ENCODE measurements at places on chromosomes 7 and 10. TPM values are rescaled to one million over a fixed set of nuclear protein-coding genes. Genes with fewer than 3 reads are reported as not detected.

DNA sequence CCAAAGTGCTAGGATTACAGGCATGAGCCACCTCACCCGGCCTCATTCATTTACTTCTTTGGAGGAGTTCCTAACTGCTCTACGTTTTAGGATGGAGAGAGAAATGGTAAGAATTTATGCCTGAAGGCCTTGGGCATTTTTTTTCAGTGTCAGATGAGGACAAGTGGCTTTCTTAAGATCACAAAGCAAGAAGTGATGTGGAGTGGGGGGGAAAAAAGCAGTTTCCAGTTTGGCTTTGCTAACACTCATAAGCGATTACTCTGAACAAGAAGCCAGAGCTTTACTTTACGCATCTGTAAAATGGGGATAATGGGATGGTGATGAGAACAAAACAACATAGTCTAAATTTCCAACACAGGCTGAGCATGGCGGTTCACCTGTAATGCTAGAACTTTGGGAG lies 2.6 kb upstream of the PPIA start:
- peaks cover 21% of the 10 kb centered on the region for H3K4me1 ChIP-seq
- H3K27me3 ChIP-seq = no peaks in the 10 kb centered on the region
- H3K4me3 ChIP-seq = no peak overlapping the region
- H3K36me3 ChIP-seq = no peaks in the 10 kb centered on the region
- no peak for DNase-seq
- no peak overlapping the region for H3K27ac ChIP-seq

DNA sequence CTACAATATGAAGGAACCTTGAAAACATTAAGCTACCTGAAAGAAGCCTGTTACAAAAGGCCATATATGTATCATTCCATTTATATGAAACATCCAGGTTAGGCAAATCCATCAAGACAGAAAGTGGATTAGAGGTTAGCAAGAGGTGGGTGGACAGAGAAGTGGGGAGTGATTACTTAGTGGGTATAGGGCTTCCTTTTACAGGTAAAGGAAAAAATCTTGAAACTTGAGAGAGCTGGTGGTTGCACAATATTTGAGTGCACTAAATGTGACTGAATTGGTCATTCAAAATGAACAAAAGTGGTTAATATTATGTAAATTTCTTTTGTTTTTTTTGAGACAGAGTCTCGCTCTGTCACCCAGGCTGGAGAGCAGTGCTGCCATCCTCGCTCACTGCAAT lies 119.4 kb upstream of the KIF5B start:
- no peak overlapping the region for H3K27ac ChIP-seq
- H3K4me1 ChIP-seq = no peaks in the 10 kb centered on the region

GRCh38 chr7:7175075-7175695 lies 7.2 kb upstream of the C1GALT1 start:
- no peak overlapping the region for H3K4me3 ChIP-seq
- no peak overlapping the region for H3K27ac ChIP-seq
- H3K36me3 ChIP-seq = no peaks in the 10 kb centered on the region
- DNase-seq = no peak
- H3K27me3 ChIP-seq = no peaks in the 10 kb centered on the region

GRCh38 chr10:102859911-102860310 lies 5.9 kb downstream of the BORCS7 start:
- no peak for DNase-seq
- H3K4me3 ChIP-seq = no peak overlapping the region
- peaks cover 38% of the 10 kb centered on the region for H3K36me3 ChIP-seq
- peaks cover 13% of the 10 kb centered on the region for H3K4me1 ChIP-seq
- no peaks in the 10 kb centered on the region for H3K27me3 ChIP-seq

DNA sequence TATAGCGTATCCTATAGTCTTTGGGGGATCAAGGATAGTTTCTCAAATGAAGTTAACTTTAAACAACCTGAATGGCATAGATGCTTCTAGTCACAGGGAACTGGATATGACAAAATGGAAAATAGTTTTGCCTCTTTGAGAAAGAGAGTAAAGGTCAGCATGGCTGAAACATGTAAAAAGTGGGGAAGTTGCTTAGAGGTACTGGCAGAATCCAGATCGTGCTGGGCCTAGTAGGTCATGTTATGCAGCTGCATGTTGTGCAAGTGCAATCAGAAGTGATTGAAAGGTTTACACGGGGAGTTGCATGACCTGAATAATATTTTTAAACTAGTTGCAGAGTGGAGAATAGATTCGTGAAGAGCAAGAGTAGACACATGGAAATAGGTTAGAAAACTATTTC lies 201.1 kb upstream of the HDAC9 start:
- no peaks in the 10 kb centered on the region for H3K4me1 ChIP-seq
- no peak overlapping the region for H3K4me3 ChIP-seq
- H3K36me3 ChIP-seq = no peaks in the 10 kb centered on the region
- H3K27ac ChIP-seq = no peak overlapping the region
- H3K27me3 ChIP-seq = no peaks in the 10 kb centered on the region
- no peak for DNase-seq

DNA sequence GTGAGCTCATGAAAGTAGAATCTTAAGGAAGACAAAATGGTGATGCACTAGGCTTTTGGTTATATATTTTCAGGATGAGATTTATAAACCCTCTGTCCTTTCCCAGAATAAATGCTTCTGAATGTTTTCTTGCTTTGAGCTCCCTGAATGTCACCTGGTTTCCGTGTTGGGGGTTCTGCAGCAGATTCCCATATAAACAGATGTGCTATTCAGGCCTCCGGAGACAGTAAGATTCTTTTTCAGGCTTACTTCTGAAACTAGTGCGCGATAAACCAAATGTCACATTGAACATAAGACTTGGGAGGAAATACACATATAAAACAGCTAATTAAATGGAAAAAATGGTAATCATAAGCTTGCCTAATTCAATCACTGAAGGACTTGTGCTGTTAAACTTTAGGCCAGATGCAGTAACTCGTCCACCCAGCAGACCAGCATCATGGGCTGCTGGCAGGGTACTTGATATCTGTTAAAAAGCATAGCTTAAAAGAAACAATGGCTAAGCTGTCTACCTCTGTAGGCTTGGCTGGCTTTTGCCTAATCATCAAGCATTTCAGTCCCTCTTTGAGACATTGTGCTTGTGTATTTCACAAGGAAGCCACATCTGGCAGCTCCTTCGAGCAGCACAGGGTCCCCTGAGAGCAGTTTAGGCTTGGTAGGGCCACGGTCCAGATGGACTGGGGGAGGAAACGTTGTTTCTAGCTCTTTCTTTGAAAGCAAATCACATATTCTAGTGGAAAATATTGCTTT lies 281.2 kb upstream of the KIAA1217 start:
- no peak for DNase-seq
- no peaks in the 10 kb centered on the region for H3K27me3 ChIP-seq
- H3K4me3 ChIP-seq = no peak overlapping the region
- H3K36me3 ChIP-seq = no peaks in the 10 kb centered on the region
- no peaks in the 10 kb centered on the region for H3K4me1 ChIP-seq

The NUTM2D gene
- 0.87 TPM for total RNA-seq

- no peaks in the 10 kb centered on the region for H3K27me3 ChIP-seq
- peak; percentile 1 for DNase-seq
- H3K4me3 ChIP-seq = no peak overlapping the region
- H3K4me1 ChIP-seq = no peaks in the 10 kb centered on the region
- no peak overlapping the region for H3K27ac ChIP-seq
Measured at GRCh38 chr10:101609481-101609880, 21.4 kb downstream of the DPCD start.

DNA sequence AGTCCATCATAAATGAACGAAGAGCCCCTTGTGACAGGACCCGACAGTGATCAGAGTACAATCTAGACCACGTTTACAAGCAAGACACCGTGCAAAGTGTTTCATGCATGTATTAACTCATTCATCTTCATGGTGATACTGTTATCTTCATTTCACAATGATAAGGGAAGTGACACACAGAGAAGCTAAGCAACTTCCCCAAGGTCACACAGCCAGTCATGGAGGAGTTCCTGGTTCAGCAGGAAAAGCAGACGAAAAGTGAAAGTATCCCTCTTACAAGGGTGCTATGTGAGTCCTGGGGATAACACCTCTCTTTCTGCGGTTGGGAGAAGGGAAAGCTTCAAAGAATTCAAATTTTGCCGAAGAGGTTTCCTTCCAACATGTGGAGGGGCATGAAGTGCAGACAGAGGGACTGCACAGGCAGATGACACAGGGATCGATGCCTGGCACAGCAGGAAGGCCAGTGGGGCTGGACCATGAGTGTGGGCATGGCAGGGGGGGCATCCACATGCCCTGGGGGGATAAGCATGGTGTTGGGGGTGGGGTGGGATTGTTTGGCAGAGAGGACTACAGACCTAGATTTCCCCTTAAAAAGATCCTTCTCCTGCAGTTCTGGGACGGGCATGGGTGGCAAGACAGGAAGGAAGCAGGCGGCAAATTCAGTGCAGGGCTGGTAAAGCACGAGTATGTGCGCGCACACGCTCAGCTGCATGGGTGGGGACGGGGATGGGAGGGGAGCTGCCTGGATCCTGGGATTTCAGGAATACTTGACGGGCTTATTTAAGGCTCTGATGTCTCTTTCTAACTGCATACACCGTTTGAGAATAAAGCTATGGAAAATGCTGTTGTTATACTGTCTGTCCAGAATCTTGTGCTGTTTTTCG lies 33.5 kb upstream of the DDC start:
- peaks cover 1% of the 10 kb centered on the region for H3K36me3 ChIP-seq
- no peak for DNase-seq
- no peak overlapping the region for H3K27ac ChIP-seq
- H3K4me1 ChIP-seq = peaks cover 10% of the 10 kb centered on the region
- H3K27me3 ChIP-seq = no peaks in the 10 kb centered on the region

- no peak overlapping the region for H3K27ac ChIP-seq
- no peaks in the 10 kb centered on the region for H3K27me3 ChIP-seq
- H3K36me3 ChIP-seq = no peaks in the 10 kb centered on the region
- DNase-seq = peak; percentile 28
- peaks cover 26% of the 10 kb centered on the region for H3K4me1 ChIP-seq
Measured at GRCh38 chr7:117127585-117128168, 174.4 kb downstream of the ST7 start.

DNA sequence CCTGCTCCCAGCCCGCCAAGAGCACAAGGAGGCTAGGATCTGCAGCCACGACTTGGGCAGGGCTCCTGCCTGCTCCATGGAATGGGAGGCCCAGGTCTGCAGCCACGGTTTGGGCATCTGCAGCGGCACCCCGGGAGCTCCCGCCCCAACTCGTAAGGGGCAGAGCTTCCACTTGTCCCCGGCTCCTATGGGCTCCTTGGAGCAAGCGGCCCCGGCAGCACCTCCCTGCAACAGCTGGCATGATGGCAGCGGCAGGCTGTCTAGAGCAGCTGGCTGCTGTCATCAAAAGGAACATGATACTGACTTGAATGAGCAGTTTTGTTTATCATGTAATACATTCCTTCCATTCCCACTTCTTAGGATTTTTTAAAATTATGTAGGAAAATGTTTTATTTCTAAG lies 684.0 kb upstream of the FOXK1 start:
- no peaks in the 10 kb centered on the region for H3K4me1 ChIP-seq
- no peak overlapping the region for H3K27ac ChIP-seq
- no peaks in the 10 kb centered on the region for H3K27me3 ChIP-seq
- no peak for DNase-seq
- H3K36me3 ChIP-seq = no peaks in the 10 kb centered on the region

DNA sequence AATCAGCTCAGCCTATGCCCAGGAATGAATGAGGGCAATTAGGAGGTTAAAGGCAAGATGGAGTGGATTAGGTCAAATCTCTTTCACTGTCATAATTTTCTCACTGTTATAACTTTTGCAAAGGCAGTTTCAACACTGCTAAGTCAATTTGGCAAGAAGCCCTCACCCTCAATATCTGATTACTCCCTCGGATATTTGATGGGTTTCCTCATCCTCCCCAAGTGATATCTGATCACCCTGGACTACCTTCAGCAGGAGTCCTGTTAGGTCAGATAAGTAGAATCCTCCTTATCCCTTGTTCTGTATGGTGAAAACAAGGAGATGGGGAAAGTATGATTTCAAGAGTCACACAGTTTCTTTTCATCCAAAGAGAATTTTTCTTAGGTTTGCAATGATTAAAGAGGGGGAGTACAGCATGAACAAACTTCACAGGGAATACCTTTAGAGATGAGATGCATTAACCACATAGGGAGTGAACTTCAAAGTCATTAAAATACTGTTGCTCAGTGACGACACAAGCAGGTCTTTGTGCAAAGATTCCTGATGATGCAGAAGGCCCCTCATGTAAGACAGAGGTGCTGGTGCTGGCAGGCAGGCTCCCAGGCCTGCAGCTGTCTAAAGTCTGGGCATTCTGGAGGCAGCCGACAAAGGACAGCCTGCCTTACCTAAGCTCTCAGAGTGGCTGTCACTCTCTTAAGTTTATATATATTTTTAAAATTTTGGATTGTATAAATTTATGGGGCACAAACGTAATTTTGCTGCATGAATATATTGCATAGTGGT lies 75.4 kb upstream of the POM121L12 start:
- no peaks in the 10 kb centered on the region for H3K4me1 ChIP-seq
- H3K36me3 ChIP-seq = no peaks in the 10 kb centered on the region
- no peak overlapping the region for H3K4me3 ChIP-seq
- H3K27me3 ChIP-seq = no peaks in the 10 kb centered on the region
- no peak for DNase-seq

The CYP2W1 gene
- not detected for total RNA-seq

DNA sequence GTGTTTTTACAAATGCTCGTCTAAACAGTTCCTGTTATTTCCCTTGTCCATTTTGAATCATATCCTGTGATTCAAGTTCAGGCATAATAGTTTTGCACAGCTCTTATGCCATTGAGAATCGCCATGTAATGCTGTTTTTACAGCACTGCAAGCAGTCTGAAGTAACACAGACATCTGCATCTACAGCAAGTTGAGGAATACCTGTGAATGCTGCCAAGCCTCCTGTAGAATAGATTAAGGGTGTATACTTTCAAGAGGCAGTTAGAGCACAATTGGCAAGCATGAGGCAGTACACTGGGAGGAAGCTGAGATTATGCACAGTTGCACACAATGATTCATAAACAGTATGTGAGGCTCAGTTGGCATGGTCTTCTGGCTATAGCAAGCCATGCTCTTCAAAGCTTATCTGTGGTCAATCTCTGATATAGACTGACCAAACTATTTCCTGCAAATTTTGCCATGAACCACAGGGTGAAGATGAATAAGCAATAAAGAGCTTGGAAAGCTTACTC lies 121.9 kb upstream of the AKR1E2 start:
- DNase-seq = no peak
- no peaks in the 10 kb centered on the region for H3K36me3 ChIP-seq
- no peak overlapping the region for H3K4me3 ChIP-seq
- peak overlapping the region; percentile 27 for H3K27ac ChIP-seq
- no peaks in the 10 kb centered on the region for H3K27me3 ChIP-seq
- H3K4me1 ChIP-seq = peaks cover 14% of the 10 kb centered on the region

The CDH23 gene
- total RNA-seq = 1.6 TPM

The C10orf53 gene
- not detected for total RNA-seq

GRCh38 chr10:118957966-118958365 lies 71.5 kb upstream of the NANOS1 start:
- H3K4me3 ChIP-seq = no peak overlapping the region
- H3K4me1 ChIP-seq = peaks cover 17% of the 10 kb centered on the region
- no peak for DNase-seq
- H3K27ac ChIP-seq = no peak overlapping the region

The HHEX gene
- 0.84 TPM for total RNA-seq

The C10orf62 gene
- total RNA-seq = 0.41 TPM

DNA sequence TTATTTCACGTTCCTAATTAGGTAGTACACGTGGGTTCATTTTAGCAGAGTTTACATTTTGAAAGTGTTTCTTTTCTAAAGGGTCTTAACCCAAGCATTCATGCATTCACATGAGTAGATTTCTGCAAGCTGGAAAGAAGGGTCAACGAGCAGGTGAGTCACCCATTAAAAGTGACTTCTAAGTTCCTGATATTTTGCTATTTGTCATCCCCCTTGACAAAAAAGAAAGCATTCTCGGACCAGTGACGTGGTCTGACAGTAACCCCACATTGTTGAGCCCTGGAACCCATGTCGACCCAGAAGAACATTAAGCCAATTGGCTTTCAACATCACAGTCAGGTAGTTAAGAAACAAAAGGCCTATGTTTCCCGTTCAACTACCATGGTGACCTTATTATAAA lies 49.6 kb downstream of the ABCB5 start:
- H3K27ac ChIP-seq = no peak overlapping the region
- DNase-seq = no peak
- no peaks in the 10 kb centered on the region for H3K27me3 ChIP-seq
- no peaks in the 10 kb centered on the region for H3K4me1 ChIP-seq
- no peak overlapping the region for H3K4me3 ChIP-seq
